ENCODE measurements at places on chromosomes 13 and 19. TPM values are rescaled to one million over a fixed set of nuclear protein-coding genes. Genes with fewer than 3 reads are reported as not detected.

SLC10A2 gene
- total RNA-seq, result not detected

THSD8 gene
- not detected for total RNA-seq

LYPD4 gene
- not detected for total RNA-seq

ONECUT3 gene
- not detected for total RNA-seq

VSTM2B gene
- not detected for total RNA-seq

MAMSTR gene
- total RNA-seq, result 0.53 TPM

VSTM1 gene
- not detected for total RNA-seq

MYBPC2 gene
- not detected for total RNA-seq

ZNF442 gene
- 6.5 TPM for total RNA-seq

CYP2A6 gene
- total RNA-seq, result not detected

KCNRG gene
- 5.9 TPM for total RNA-seq

UPK1A gene
- not detected for total RNA-seq

ICAM4 gene
- total RNA-seq, result 0.13 TPM

PRODH2 gene
- not detected for total RNA-seq

All from aortic smooth muscle cell (primary cell).